ENCODE measurements at places on chromosomes 13 and 19. TPM values are rescaled to one million over a fixed set of nuclear protein-coding genes. Genes with fewer than 3 reads are reported as not detected.

Gene TUBB4A
- total RNA-seq: not detected

DNA sequence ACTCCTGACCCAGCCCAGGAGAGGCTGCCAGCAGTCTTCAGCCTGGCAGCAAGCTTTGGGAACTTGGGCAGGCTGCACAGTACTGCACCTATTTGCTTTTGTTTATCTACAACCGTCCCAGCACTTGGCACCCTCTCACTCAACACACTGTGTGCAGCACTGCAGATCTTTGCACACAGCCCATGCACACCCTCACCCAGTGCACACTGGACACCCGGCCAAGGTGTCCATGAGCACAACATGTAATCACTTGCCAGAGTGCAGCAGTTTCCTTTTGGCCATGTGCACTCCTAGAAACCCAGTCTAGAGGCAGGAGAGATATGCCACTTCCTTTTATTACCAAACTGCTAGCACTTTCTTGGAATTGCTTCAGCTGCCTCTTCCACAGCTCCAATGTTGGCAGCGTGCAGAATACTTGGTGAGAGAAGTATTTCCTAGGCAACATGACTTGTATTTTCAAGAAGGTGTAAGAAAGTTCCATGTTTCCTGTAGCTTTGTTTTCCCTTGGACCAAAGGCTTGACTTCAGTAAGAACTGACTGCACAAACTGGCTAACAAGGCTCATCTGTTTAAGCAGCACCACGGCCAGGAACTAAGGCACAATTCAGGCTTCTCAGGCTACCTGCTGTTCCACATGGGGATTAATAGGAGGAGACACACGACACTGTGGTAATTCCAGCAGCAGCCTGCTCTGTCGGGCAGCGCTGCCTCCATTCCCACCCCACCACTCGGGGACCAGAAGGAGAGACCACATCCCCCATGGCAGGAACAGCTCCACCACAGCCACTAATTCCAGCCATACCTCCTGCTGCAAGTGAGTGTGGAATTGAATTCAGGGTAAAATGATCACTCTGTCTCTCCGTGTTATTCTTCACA, 15.3 kb downstream of the ATP7B start:
- DNase-seq: no peak

GRCh38 chr13:40813667-40814454, 24.4 kb downstream of the SLC25A15 start:
- DNase-seq: peak; percentile 20

- DNase-seq: no peak
Observed at GRCh38 chr19:39303373-39304184, 7.4 kb downstream of the IFNL1 start.

Gene SPRY2
- 43.9 TPM for total RNA-seq

GRCh38 chr13:19940106-19940505, 18.4 kb upstream of the ZMYM2 start:
- no peak for DNase-seq

Gene ZNF773
- total RNA-seq: 6.3 TPM

Gene ZNF547
- total RNA-seq: 3.5 TPM

Gene SIGLEC14
- not detected for total RNA-seq

Gene CDC34
- 64.6 TPM for total RNA-seq

GRCh38 chr19:45202637-45203036, 24.1 kb downstream of the BLOC1S3 start:
- DNase-seq: no peak

GRCh38 chr13:42533336-42533591, 40.7 kb upstream of the TNFSF11 start:
- no peak for DNase-seq

DNA sequence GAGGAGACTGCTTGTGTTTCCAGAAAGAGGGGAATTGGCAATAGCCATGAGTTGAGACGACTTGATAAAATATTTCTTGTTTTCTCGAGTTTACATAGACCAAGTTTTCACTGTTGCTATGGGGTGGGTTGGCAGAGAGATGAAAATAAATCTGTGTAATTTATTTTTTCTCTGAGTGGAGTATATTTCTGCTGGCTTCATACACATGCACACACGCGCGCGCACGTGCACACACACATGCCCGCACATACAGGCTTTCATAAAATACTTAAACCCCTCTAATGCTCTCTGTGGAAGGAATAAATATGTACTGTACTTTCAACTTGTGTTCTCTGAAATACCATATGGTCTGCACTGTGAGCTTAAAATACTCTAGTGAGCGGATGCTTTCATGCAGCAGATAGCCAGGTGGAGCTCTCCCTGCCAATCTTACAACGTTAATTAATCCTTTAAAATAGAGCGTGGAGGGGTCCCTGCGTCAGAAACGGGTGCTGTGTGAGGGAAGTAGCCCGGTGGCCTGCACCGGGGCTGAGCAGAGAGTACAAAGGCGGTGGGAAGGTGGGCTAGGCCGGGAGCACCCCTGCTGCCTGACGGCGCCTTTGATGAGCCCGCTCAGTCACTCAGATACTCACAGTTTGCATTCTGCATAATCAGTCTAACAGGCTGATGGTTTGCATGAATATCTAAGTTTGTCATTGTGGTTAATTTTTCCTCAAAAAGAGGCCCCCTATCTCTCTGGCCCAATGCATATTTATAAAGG, 44.1 kb downstream of the CCNE1 start:
- no peak for DNase-seq

- DNase-seq: no peak
Observed at GRCh38 chr13:49584771-49585182, 581 bp downstream of the RCBTB1 start.

Gene TSSK6
- total RNA-seq: 2.4 TPM

DNA sequence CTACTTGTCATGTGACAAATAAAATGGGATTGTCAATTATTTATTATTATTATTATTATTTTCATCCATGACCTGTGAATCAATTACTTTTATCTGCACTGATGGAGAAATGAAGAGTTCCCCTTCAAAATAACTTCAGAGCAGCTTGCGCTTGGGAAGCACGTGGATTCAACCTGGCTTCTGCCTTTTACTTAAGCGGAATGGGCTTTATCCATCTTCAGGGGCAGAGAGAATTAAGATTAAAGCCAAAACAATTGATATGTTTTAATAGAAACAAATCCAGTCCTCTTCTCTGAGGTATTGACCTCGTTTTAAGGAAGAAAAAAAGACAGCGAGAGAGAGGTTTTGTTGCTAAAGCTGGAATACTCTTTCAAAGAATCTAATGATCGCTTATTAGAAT, 876 bp downstream of the SACS start:
- DNase-seq: no peak

Gene IFNL1
- not detected for total RNA-seq
